ENCODE measurements at places on chromosomes 16 and 17.

GRCh38 chr17:64546716-64547115, 39.9 kb downstream of the CEP95 start:
- DNase-seq = no peak

DNA sequence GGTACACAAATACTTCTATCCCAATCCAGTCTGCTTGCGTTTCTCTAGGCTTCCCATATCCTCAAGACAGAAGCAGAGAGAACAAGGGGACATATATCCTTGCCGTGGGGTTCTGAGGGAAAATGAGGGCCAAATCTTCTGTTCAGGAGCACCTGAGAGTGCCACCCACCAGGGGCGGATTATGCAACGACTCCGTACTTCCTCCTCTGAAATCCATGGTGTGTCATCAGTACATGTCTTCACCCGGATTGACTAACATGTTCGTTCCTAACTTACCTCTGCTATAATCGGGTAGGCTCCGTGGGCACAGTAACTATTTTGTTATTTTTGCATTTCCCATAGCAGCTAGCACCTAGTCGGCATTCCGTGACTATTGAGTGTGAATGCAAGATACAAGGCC, 7.8 kb upstream of the ZNF200 start:
- peak; percentile 21 for DNase-seq

DNA sequence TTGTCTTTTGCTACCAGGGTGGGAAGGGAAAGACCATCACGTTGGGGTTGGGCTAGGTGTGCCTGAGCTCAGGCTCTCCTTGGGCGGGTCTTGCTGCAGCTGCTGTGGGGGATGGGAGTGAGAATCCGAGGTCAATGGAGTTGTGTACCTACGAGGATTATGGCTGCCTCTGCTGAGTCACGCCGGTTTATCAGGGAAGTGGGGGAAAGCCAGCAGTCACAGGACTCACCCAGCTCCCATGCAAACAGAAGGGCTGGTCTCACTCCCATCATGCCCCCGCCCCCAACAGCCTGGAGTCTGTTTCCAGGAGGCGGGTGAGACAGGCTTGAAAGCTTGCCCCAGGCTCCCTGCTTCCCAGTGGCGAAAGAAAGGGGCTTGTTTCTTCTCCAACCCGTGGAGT, 1259.0 kb upstream of the GOT2 start:
- DNase-seq = no peak

- no peak for DNase-seq
Observed at GRCh38 chr17:57408071-57408811, 151.9 kb downstream of the MSI2 start.

GRCh38 chr16:10168258-10168657, 14.0 kb downstream of the GRIN2A start:
- DNase-seq = no peak

DNA sequence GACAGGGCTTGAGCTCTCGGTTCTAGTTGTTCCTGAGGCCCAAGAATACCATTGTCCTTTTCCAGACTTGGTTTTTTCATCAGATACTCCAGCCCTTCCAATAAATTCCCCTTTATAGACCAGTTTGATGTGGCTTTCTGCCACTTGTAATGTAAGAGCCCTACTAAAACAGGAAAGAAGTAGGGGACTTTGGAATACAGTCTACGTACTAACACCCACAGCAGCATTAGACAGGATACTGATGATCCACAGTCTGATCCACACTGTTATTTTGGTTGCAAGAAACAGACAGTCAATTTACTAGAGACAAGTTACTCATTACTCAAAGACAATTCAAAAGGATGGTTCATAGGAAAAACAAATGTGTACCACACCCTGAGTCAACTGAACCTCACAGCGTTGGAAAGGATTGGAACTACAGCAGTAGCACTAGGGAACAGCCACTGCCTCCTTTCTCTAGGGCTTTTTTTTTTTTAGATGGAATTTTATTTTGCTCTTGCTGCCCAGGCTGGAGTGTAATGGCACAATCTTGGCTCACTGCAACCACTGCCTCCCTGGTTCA, 45.9 kb upstream of the MED13 start:
- DNase-seq = no peak

DNA sequence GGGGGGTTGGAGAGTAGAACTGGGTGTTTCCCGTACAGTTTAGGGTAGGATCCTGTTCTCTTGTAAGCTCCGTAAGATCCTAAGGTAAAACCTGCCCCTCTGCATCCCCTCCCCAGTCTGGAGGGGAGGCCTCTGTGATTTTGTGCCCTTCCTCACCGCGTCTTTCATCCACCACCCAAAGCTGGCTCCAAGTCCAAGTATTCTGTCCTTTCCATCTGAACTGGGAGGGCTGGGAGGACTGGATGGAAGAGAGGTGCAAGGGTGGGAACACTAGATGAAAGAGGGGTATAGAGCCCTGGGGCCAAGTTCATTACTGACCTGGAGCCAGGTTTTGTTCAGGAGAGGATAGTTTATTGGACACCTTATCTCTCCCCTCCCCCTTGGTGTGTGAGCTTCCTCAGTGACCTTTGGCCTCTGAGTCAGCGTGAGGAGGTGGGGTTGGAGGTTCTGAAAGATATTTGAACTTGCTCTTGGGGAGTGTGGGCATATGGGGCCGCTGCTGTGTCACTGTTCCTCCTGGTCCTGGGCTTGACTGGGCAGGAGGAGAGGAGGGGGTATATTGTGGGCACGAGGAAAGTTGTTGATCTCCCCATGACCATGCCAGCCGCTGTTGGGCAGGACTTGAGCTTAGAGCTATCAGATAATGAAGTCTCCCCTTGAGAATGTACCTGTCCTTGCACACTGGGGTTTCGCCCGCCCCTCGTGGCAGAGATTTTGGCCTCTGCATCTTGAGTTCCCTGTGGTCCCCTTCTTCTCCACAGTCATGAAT, 1.6 kb downstream of the LASP1 start:
- peak; percentile 67 for DNase-seq

DNA sequence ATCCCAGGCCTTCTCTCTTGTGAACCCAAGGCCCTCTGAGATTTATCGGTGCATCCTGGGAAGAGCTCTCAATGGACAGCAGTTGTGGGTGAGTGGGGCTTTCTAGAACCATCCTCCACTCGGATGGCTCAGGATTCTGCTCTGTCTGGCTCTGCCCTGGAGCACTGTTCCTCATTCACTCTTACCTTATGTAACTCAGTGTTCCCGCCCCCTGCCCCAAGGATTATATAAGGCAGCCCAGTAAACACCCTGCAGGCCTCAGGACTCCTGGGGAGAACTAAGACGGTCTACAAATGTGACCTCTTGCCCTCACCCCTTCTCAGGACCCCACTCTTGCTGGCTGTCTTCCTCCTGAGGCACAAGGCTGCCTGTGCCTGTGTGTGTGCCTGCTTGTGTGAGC, 3.8 kb downstream of the RPRML start:
- DNase-seq = no peak

DNA sequence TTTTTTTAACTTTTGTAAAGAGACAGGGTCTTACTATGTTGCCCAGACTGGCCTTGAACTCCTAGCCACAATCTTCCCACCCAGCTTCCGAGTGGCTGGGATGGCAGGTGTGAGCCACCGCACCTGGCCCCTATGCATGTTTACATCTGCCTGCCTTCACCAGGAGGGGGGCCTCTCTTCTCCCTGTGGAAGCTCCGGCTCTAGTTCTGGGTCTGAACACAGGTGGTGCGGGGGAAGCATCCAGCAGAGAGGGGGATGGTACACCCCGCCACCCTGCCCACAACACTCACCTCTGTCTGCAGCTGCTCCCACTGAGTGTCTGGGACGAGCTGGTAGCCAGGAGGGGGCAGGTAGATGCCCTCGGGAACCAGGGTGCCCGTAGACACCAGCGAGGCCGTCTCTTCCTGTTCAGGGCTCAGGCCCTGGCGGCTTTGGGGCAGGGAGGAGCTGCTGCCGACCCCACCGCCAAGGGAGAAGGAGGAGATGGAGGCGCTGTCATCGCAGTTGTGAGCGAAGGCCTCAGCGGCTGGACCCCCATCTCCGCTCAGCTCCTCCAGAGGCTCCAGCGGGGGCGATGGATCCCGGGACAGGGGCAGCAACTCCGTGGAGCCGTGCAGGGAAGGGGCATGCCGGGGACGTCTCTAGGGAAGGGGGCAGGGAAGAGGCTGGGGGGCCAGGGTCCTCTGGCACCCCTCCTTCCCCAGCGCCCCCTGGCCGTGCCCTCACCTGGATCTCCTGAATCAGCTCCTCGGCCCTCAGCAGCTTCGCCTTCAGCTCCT, 10.9 kb downstream of the RABEP2 start:
- no peak for DNase-seq

- DNase-seq = no peak
Observed at GRCh38 chr17:40065769-40066510, 3.2 kb downstream of the THRA start.

DNA sequence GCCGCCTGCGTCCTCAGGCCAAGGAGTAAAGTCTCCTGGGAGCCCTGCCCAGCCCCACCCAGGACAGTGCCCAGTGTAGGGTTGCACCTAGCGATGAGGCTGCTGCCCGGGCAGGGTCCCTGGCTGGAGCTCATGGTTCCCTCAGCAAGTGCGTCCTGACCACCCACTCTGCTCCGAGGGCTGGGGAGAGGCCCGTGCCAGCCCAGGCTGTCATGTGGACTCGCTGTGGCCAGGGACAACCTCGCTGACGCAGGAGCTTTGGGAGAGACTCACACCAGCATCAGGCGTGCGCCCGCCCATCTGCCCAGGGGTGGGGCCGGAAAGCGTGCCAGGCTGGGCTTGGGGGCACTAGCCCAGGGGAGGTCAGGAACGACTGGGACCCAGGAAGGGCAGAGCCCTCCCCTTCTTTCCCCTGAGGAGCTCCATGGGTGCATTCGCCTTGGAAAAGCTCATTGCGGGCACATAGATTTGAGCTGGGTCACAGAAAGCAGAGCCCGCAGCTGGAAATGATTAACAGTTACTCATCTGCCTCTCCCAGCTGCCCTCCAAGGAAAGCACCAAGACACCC, 19.7 kb downstream of the DPEP1 start:
- no peak for DNase-seq

GRCh38 chr17:49035470-49036269, 38.5 kb downstream of the IGF2BP1 start:
- no peak for DNase-seq

DNA sequence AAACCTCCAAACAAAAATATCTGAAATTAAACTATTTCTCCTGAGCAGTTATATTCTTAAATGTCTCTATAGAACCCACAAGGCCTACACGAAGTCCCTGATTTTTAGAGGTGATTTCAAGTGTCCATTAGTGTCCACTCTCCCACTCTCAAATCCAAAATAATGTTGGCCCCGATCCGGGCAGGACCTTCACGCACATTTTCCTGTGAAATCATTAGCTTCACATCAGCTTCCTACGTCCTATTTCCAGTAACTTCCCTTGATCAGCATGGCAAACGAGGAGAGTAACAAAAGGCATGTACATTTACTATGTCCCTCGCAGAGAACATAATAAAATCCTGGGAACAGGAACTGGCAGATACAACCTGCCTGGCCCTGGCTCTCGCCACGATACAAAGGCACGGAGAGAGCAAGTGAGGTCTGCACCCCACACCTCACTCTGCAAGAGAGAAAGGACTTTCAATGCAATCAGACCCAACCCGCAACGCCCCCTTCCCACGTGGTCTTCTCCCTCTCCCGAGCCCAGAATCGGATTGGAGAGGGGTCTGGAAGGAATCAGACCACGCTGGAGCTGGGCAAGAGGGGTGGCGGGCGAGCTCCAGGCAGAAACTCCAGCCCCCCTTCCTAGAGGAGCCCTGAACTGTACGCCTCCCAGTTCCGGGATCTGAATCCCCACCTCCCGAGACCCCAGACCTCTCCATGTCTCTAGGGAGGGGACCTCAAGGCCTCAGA, 17.5 kb upstream of the C17orf78 start:
- peak; percentile 11 for DNase-seq

DNA sequence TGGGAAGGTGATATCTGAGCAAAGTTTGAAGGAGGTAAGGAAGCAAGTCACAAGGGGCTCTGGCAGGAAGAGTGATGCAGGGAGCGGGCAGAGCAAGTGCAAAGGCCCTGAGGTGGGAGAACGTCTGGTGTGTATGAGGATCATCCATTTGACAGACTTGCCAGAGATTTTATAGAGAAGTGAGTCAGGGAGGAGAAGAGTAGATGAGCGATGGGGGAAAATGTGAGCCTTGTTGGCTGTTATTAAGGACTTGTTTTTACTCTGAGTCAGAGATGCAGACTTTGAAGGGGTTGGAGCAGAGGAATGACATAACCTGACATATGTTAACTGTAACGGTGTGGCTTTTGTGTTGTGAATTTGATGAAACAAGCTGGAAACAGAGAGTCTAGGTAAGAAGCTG, 3.5 kb upstream of the CLEC10A start:
- DNase-seq = no peak

GRCh38 chr17:10398352-10398751, 23.4 kb downstream of the MYH8 start:
- no peak for DNase-seq

DNA sequence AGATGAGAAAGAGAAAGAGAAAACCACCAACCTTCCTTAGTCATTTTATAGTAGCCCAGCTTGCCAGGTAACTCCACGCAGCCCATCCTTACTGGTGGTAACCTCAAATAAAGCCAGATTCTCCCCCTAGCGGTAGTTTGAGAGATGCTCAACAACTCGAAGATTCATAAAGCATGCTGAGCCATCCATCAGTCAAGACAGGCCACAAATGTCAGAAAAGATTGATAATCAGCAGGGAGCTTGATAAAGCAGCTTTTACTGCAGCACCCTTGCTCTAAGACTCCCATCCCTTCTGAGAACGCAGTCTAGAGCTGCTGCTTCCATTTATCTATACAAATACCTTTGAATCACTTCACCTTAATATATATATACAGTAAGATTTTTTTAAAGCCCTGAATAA, 451.5 kb upstream of the HSBP1 start:
- DNase-seq = peak; percentile 1

DNA sequence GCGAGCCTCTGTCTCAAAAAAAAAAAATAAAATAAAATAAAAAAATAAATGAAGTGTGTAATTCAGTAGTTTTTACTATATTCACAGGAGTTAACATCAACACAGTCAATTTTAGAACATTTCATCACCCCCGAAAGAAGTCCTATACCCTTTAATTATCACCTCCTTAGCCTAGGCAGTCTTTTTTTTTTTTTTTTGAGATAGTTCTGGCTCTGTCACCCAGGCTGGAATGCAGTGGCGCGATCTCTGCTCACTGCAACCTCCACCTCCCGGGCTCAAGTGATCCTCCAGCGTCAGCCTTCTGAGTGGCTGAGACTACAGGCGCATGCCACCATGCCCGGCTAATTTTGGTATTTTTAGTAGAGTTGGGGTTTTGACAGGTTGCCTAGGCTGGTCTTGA, 150.7 kb downstream of the SNX29 start:
- no peak for DNase-seq

DNA sequence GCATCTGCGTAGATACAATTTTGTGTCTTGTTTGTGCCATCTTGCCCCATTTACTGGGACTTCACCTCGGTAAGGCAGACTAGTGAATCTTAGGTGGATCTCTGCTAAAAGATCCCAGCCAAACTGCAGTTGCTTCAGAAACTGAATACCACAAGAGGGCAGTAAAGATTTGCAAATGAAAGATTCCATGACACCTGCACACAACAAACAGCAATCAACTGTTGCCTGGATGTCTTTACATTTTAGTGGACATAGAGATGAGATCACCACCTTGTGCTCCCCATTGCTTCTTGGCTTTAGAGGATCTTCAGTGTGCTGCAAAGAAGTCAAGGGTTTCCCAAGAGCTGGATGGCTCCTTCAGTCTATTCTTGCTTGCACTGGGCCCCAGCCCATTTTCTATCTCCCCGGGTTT, 119.2 kb upstream of the CACNG5 start:
- no peak for DNase-seq

Data from CD4-positive, alpha-beta T cell treated with Interleukin-1 beta for 1 hour (primary cell).